Sigmoid colon (tissue), 7 donors: ENCODE measurements at places on chromosomes 5 and 9.

GRCh38 chr9:2053883-2054845 is 39.0 kb downstream of the SMARCA2 start:
- H3K27me3 ChIP-seq: no peaks in the 10 kb centered on the region
- no peaks in the 10 kb centered on the region for H3K36me3 ChIP-seq
- H3K4me3 ChIP-seq: no peak overlapping the region
- H3K27ac ChIP-seq: peak overlapping the region; percentile 69
- peak; percentile 80 for DNase-seq

DNA sequence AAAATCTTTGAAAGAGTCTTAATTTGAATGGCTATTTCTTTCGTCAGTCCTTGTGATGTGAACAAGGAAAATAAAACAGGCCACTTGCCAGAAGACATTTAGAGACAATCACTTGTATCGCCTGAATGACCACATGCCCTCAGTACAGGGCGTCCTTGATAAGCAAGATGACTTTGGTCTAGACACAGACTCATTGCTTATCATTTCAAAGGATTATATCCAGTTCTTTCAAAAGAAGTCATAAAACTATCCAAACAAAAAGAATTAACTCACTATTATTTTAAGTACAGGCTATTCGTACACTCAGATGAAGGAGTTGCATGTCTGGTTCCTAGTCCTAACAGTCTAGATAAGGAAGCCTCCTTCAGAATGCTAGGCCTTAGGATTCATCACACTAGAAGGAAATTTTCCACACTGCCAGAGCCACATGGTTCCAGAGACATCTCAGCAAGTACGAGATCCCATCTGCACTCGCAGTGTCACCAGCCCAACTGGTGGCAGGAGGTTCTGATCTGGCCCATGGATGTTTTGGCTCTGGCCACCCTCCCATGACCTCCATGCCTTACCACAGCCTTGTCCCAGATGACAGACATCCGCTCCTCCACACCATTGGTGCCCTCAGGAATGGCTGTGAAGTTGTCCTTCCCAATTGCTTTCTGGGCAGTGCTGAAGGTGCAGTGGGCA is 109.6 kb downstream of the DPYSL3 start:
- no peak overlapping the region for H3K4me3 ChIP-seq
- H3K36me3 ChIP-seq: peaks cover 48% of the 10 kb centered on the region
- no peak for DNase-seq
- H3K4me1 ChIP-seq: peaks cover 26% of the 10 kb centered on the region
- H3K27ac ChIP-seq: peak overlapping the region; percentile 9

DNA sequence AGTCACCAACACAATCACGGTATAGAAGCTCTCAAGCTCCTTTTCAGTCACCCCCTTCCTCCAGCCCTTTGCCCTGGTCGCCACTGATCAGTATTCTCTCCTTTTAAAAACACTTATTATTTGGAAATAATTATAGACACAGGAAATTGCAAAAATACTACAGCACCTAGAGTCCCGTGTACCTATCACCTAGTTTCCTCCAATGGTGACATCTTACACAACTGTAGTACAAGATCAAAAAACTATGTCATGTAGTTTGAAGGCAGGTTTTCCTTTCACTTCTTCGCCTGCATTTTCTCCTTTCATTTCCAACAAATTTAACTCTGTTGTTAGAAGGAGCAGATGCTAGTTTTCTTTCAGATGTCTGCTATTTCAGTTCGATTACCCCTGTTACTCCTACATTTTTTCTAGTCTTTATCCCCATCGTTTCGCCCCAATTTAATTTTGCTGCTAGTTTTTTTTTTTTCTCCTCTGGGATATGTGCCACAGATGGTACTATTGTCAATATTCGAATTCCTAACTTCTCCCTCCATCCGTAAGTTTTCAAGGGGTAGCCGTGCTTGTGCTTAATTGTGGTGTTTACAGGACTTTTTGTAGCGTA is 612 bp upstream of the ATG10 start:
- H3K27ac ChIP-seq: peak overlapping the region; percentile 95
- H3K4me3 ChIP-seq: peak overlapping the region; percentile 70
- no peaks in the 10 kb centered on the region for H3K27me3 ChIP-seq
- H3K36me3 ChIP-seq: peaks cover under 1% of the 10 kb centered on the region

DNA sequence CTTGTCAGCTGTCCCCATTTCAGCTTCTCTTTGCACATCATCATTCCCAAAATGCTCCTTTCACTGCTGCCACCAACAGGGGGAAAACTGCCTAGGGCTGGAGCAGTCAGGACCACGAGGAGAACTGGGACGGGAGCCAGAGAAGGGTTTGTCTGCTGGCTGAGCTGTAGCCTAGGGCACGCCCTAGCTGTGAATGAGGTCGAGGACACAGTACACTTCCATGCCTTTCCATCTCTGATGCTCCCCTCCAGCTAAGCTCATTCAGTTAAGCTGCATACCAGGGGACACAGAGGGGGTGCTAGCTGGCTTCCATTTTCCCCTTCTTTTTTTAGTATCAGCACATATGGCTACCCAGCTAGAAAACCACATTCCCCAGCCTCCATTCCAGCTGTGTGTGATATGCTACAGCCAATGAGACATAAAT is 64.7 kb downstream of the STK10 start:
- H3K27me3 ChIP-seq: no peaks in the 10 kb centered on the region
- H3K27ac ChIP-seq: no peak overlapping the region
- DNase-seq: no peak
- H3K4me3 ChIP-seq: no peak overlapping the region

DNA sequence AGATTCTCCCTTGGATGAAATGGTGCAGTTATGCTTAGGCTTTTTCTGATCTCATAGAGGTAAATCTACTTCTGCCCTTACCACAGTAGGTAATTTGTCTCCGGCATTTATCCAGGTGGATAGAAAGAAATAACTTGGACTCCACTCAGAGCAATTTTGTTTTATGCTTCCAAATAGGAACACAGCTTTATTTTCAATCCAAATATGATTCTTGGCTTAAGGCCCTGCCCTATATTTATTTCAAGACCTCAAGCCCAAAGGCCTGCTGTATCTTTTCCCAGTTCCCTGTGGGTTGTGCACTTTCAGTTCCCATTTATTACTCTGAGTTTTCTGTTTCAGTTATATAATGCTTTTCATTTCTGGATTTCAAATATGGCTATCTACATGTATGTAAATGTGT is 274.2 kb upstream of the SMC2 start:
- H3K4me3 ChIP-seq: no peak overlapping the region
- H3K4me1 ChIP-seq: no peaks in the 10 kb centered on the region
- no peak overlapping the region for H3K27ac ChIP-seq

- H3K4me3 ChIP-seq: no peak overlapping the region
- no peak overlapping the region for H3K27ac ChIP-seq
- no peaks in the 10 kb centered on the region for H3K27me3 ChIP-seq
These were observed 528.8 kb downstream of the CSNK1G3 start for GRCh38 chr5:124040799-124041198.

DNA sequence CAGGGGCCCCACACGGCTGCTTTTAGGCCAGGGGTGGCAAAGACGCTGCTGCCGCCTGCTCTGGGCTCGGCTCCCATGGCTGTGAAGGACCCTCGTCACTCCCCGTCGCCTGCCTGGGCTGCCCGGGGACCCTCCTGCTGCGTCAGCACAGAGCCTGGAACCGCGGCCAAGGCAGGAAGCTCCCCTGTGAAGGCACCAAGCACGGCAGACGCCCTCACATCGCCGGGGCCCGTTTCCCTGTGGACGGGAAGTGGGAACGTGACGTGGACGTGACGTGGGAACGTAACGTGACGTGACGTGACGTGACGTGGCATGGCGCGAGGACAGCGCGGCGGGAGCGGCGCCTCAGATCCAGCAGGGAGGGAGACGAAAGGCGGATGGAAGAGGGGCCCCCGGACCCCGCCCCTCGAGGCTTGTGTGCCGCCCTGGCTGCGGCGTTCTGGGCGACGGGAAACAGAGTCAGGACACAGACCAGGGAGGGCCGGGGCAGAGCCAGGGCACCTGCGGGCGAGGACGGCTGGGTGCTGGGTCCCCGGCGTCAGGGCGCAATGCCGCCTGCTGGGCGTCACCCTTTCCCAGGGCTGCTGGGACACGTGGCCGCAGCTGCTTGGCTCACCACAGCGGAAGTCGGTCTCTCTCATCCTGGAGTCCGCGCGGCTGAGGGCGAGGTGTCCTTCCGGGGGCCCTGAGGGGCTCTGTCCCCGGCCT is 53.1 kb downstream of the MRPL36 start:
- H3K27ac ChIP-seq: no peak overlapping the region
- no peaks in the 10 kb centered on the region for H3K4me1 ChIP-seq
- peaks cover 5% of the 10 kb centered on the region for H3K27me3 ChIP-seq
- H3K4me3 ChIP-seq: no peak overlapping the region
- no peaks in the 10 kb centered on the region for H3K36me3 ChIP-seq

DNA sequence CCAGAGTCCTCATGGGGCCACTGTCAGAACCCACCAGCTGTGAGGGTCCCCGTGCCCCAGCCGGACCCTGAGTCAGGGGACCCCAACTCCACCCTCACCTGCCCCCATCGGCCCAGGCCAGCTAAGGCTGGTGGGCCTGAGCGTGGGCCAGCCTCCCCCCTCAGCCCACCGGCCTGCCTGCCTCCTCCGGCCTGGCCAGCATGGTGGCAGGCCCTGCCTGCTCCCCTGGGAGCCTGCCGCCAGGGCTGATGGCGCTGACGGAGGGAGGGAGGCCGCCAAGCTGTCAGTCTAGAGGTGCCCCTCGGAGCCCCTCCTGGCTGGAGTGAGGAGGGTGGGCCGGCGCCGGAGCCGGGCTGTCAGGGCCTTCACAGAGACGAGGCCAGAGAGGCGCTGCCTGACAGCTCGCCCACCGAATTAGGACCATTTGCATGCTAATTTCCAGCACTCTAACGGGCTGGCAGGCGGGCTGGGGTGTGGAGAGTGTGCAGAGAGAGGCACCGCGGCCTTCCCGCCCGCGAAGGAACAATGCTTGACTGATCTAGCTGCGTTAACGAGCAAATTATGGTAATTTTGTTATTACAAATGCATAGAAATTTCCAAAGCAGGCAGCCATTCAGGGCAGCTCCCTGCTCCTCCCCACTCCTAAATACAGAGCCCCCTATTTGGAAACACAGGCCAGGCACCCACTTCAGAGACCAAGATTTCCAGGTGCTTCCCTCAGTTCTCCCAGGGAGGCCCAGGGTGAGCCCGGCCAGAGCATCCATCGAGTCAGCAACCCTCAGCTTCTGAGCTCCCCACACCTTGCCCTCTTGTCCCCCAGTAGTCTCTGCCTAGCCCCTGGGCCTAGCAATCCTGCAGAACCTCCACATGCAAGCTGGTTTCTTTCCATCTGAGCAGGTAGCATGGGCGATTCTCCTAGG is 169.3 kb downstream of the PAX5 start:
- H3K4me3 ChIP-seq: no peak overlapping the region
- DNase-seq: peak; percentile 53
- H3K27ac ChIP-seq: no peak overlapping the region
- H3K36me3 ChIP-seq: no peaks in the 10 kb centered on the region
- H3K27me3 ChIP-seq: no peaks in the 10 kb centered on the region
- no peaks in the 10 kb centered on the region for H3K4me1 ChIP-seq

- no peaks in the 10 kb centered on the region for H3K36me3 ChIP-seq
These were observed 48.4 kb downstream of the COX7C start for GRCh38 chr5:86665984-86666760.

DNA sequence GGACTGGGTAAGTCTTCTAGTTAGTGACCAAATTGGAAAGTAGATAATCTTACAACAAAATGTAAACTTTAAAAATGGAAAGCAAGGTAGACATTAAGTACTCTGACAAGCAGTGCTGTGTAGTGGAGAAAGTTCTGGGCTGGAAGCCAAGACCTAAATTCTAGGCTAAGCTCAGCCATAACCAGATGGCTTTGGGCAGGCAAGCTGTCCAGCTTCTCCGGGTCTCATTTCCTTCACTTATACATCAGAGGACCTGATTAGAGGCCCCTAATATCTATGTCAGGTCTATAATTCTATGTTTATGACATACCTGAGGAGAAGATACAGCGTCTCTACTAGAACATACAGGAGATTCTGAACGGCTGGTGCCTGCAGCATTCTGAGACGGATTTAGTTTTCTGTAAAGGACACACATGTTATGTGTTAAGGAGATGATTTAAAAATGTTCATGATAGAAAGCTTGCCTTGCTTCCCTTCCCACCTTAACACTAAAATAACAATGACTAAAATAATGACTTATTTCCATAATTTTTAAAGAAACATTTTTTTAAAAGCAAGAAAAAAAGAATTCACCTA is 61.2 kb downstream of the ELL2 start:
- H3K27ac ChIP-seq: peak overlapping the region; percentile 30
- DNase-seq: peak; percentile 71
- no peaks in the 10 kb centered on the region for H3K36me3 ChIP-seq
- no peaks in the 10 kb centered on the region for H3K4me1 ChIP-seq
- H3K4me3 ChIP-seq: no peak overlapping the region

DNA sequence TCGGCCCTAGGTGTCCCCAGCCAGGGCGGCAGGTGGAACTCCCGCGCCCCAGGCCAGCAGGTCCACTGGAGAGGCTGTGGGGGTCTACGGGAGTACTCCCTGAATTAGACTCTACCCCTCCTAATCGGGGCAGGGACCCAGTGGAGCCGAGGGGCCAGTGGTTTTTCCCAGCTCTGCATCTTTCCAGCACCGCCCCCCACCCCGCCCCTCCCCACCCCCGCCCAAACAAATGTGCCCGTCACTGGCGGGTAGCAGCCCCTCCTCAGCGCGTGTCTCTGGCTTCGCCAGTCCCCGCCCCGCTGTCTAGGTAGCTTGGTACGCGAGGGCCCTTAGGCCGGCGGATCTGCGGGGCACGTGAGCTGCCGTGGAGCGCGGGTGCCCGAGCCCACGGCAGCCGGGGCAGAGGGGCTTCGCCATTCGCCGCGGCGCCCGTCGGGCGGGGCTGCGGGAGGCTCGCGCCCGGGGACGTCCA is 7.0 kb downstream of the UNC5A start:
- H3K4me3 ChIP-seq: peak overlapping the region; percentile 46
- H3K27me3 ChIP-seq: peaks cover 29% of the 10 kb centered on the region
- no peaks in the 10 kb centered on the region for H3K36me3 ChIP-seq
- H3K4me1 ChIP-seq: peaks cover 10% of the 10 kb centered on the region
- DNase-seq: no peak
- no peak overlapping the region for H3K27ac ChIP-seq

GRCh38 chr5:141094481-141095262 is at the start of gene PCDHB2:
Gene PCDHB2 (plus strand): TSS chr5:141094615. CDS start chr5:141094791, 176 bp downstream.
- no peak for DNase-seq
- H3K27me3 ChIP-seq: no peaks in the 10 kb centered on the region
- peak within 1 kb of the TSS; percentile 37 for H3K4me3 ChIP-seq
- no peaks in the 10 kb centered on the region for H3K4me1 ChIP-seq
- no peaks in the 10 kb centered on the region for H3K36me3 ChIP-seq

DNA sequence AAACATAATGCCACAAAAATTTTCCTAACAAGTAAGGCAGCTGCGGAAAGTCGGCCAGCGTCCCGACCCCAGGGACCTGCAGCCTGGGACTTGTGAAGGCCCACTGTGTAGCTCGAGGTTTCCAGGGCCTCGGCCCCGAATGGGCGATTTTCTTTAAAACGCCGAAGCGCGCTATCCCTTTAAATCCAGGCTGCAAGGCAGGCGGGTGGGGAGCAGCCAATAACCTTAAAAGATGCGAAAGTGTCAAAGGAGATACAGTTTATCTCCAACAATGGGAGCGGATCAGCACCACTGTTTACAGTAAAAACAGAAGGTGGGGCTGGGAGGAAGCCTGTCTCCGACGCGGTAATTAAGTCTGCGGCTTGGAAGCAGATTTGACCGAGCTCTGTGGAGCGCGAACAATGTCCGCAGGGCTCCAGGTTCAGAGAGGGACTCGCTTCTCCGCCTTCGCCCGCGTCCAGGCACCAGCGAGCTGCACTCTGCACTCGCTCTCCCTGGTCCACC is 1.7 kb upstream of the ZSWIM6 start:
- no peaks in the 10 kb centered on the region for H3K27me3 ChIP-seq
- DNase-seq: peak; percentile 75
- H3K27ac ChIP-seq: peak overlapping the region; percentile 94
- no peaks in the 10 kb centered on the region for H3K36me3 ChIP-seq
- H3K4me1 ChIP-seq: peaks cover 35% of the 10 kb centered on the region

GRCh38 chr9:128627127-128627715 is 29.4 kb downstream of the DYNC2I2 start:
- no peak overlapping the region for H3K27ac ChIP-seq
- H3K36me3 ChIP-seq: peaks cover 73% of the 10 kb centered on the region
- peak; percentile 63 for DNase-seq
- H3K27me3 ChIP-seq: no peaks in the 10 kb centered on the region
